ENCODE measurements at places on chromosomes 4 and X. TPM values are rescaled to one million over a fixed set of nuclear protein-coding genes. Genes with fewer than 3 reads are reported as not detected.

GRCh38 chr4:33111117-33111516 is 2390.9 kb downstream of the PCDH7 start:
- no peak for DNase-seq

- peak; percentile 46 for DNase-seq
These were observed 677 bp downstream of the PTPN13 start for GRCh38 chr4:86594559-86595425.

- DNase-seq = no peak
These were observed 11.9 kb downstream of the EXOC1 start for GRCh38 chr4:55865228-55865806.

- no peak for DNase-seq
These were observed 67.0 kb downstream of the DDX53 start for GRCh38 chrX:23066588-23067281.

- DNase-seq = no peak
These were observed 7.5 kb downstream of the IDS start for GRCh38 chrX:149497626-149498025.

GRCh38 chr4:25925486-25926201 is 11.6 kb downstream of the SMIM20 start:
- DNase-seq = peak; percentile 65

DNA sequence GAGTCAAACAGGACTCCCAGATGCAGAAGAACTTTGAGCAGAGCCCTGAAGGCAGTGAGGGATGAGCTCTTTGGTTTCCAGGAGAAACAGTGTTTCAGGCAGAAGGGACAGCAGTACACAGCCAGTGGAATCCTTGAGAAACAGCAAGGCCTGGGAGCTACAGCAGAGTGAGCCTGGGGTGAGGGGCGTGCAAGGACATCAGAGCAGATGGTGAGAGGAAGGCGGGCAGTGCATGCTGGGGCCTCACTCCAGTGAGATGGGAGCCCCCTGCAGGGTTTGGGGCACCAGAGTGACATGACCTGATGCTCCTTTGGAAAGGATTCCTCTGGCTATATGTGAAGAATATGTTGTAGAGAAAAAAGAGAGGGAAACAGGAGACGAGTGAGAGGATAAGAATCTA is 98.1 kb upstream of the EGFL6 start:
- no peak for DNase-seq

GRCh38 chrX:7372825-7373525 is 225.0 kb upstream of the PUDP start:
- DNase-seq = no peak

DNA sequence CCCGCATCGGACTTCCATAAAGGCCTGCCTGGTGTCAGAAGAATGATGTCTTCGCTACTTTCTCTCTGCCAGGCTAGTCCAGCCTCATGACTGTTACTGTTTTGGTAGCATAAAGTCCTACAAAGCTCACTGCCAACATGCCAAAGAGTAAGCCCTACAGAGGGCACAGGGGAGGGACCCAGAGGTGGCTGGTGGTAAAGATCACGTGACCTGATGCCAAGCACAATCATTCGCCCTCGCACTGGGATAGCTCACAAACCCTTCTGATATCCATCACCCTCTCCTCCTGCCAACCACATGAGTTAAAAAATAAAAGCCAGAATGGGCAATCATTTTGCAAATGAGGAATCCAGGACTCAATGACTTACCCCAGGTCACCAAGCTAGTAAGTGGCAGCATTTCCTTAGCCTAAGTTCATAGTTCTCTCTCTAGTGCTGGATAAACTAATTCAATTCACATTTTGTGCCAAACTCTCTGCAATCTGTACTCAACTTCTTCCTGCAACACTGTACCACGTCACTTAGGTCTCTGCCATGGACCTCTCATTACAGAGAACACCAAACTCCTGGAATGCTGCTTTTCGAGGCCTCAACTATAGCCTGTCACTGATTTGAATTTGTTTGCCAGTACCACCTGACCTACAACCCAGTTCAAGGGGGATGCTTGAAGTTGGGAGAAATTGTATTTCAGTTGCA is 178.1 kb downstream of the SH3KBP1 start:
- no peak for DNase-seq

- DNase-seq = no peak
These were observed 65.6 kb downstream of the SYNPO2 start for GRCh38 chr4:118954246-118954645.

GRCh38 chr4:113050837-113051236 is 1.4 kb downstream of the ANK2 start:
- no peak for DNase-seq

DNA sequence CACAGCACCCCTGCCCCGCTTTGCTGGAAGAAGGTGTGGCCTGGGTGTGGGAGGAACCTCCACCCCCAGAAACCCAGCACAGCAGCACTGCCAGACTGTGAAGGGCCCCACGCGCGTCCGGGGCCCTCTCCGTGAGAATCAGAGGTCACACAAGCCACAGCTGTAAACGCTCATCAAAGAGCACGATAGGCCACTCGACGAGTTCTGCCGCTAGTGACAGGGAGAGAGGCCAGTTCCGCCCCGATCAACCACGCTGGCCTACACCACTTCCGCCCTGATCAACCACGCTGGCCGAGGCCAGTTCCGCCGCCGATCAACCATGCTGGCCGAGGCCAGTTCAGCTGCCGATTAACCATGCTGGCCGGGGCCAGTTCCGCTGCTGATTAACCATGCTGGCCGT is 25.9 kb upstream of the ADRA2C start:
- DNase-seq = no peak

DNA sequence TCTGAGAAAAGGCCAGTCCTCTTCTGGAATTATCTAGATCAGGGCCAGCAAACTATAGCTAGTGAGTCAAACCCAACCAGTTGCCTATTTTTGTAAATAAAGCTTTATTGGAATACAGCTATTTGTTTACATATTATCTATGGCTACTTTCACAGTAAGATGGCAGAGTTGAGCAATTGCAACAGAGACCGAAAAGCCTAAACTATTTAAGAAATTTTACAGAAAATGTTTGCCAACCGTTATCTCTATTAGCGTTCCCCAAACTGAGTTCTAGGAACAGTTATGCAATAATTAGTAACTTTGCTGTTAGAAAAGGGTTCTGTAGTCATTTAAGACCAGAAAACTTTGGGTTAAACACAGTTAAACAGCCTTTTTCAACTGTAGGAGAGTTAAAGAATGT is 10.5 kb downstream of the TEX13B start:
- no peak for DNase-seq

DNA sequence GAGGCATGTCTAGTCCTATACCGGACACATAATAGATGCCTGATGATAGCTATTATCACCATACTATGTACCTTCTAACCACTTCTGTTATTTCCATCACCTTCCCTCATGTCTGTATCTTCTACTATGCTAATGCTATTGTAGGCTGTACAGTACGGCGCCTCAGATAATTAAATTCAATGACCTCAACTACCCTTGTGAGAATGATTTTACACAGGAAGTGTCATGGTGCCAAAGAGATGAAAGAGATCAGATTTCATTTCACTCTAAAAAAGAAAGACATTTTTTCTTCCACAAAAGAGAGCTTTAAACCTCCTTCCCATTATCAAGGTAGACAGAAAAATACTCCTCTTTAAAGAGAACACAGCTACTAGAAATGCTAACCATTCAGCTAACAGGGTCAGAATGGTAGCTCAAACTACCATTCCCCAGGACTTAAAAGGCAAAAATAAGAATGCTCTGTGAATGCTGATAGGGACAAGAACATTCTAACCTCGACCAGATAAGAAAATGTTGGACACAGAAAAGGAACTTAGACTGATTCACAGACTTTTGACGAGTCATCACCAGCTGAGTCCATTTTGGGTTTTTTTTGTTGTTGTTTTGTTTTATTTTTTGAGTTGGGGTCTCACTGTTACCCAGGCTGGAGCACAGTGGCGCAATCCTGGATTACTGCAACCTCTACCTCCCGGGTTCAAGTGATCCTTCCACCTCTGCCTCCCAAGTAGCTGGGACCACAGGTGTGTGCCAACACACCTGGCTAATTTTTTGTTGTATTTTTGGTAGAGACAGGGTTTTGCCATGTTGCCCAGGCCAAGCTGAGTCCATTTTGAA is 99.2 kb upstream of the RAPGEF2 start:
- no peak for DNase-seq

DNA sequence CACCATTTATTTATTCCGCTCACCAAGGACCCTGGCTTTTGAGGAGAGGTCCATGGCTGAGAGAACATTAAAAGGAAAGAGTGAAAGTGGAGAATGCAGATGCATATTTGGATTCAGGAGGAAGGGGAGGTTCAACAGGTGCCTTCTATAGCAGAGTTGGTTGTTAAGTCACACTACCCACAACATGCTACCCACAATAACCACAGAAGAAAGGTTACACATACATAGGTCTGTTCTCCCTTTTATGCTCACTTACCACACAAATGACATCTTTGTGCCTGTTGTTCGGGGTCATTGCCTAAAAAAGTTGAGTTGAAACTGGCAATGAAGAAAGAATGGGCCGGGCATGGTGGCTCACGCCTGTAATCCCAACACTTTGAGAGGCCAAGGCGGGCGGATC is 587.4 kb downstream of the RPA4 start:
- no peak for DNase-seq

DNA sequence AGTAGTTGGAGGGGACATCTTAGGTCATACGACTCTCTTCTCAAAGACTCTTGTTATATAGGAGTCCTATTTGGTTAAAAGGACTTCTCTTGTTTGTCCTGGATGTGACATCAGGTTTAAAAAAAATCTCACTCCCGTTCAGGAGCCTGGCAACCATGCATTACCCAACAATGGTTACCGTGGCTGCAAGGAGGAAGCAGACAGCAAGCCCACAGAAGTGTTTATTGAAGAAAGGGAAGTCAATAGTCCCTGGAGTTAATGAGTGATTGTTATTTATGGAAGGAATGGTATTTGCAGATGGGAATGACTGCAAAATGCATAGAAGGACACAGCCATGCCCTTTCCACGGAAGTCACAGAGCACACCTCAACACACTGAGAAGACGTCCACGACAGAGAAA is 75.9 kb upstream of the ENPP6 start:
- no peak for DNase-seq

DNA sequence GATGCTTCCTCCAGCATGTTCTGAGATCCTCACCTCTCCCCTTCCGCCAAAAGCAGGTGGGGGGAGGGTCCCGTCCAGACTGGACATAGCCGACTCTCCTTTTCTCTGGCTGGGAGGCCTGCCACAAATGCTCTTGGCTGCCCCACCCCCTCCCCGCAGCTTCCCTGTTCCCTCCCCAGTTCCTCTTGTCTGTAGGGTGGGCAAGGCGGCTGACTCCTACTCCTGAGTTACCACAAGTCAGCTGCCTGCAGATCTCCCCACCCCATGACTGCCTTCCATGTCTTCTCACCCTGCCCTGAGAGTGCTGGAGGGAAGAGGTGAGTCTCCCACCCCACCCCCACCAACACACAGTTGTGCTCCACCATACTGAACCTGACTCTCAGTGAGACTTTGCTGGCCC is 2.9 kb downstream of the ATP6AP1 start:
- DNase-seq = no peak

- peak; percentile 34 for DNase-seq
These were observed 8.6 kb upstream of the ZXDA start for GRCh38 chrX:57918750-57919436.

GRCh38 chr4:129428454-129428853 is 332.5 kb downstream of the C4orf33 start:
- no peak for DNase-seq

The ZNF711 gene
- total RNA-seq = 1.0 TPM

The SPIN2A gene
- total RNA-seq = 0.54 TPM

The GASK1B gene
- not detected for total RNA-seq

The USP17L26 gene
- total RNA-seq = not detected

The COL4A5 gene
- not detected for total RNA-seq

The DRP2 gene
- 0.66 TPM for total RNA-seq

The HUWE1 gene
- total RNA-seq = 513 TPM

The GPR82 gene
- total RNA-seq = 0.05 TPM

The PRR32 gene
- not detected for total RNA-seq

The SMC1A gene
- 190 TPM for total RNA-seq

The TCP11X2 gene
- not detected for total RNA-seq
